Stimulated activated CD4-positive, alpha-beta T cell treated with anti-CD3 and anti-CD28 coated beads, Interleukin-12 subunit alpha, Interleukin-12 subunit beta, amount 100 ng/mL, for 24 hours (primary cell): ENCODE measurements at places on chromosomes 11 and 22.

DNA sequence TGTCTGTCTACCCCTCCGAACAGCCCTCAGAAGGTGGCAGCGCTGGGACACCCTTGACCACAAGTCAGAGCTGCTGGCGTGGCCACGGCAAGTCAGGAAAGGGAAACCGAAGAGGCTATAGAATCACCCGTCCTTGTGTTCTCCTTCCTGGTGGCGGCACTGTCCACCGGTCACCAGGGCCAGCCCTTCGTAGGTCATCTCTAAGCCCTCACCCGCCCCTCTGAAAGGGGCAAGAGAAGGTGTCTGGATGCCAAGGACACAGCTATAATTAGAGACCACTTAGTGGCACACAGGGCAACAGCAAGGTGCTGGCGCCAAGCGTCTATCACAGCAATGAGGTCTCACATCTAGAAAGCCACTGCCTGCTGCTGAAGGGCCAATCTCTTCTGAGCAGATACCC is 320.9 kb downstream of the SHANK2 start:
- no peak for DNase-seq

DNA sequence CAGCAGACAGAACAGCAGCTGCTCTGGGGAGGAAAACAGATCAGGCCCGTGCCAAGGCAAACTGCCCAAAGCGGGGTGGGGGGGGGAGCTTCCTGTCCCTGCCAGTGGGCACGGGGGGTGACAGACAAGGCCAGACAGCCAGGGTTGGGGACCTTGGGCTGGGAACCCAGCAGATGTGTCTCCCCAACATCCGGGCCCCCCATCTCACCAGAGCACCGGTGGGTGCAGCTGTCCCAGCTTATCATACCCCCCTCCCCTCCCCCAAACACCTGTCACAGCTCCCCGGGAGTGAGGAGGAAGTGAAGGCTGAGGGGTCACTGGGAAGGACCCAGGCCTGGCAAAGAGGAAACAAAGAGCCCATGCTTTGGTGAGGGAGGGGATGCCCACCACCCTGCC is 1.3 kb downstream of the PPP1R14B start:
- no peak for DNase-seq

DNA sequence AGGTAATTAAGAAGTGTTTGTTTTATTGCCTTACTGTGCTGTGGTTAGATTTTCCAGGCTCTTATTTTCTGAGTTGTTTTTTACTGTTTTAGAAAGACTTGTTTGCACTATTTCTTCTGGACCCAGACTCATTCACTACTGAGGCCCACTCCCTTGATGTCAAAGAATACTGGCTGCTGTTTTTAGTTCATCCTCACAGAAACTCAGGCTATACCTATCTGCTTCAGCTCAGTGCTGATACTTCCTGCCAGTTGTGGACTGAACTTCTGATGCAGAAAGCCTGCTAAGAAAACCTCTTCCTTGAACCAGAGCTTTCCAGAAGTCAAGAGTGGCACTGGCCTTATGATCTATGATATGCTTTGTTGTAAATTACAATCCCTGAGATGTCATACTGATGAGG is 15.9 kb upstream of the PIK3IP1 start:
- DNase-seq, result no peak

- DNase-seq, result no peak
Measured at GRCh38 chr11:108338750-108339149, 115.9 kb downstream of the ATM start.

DNA sequence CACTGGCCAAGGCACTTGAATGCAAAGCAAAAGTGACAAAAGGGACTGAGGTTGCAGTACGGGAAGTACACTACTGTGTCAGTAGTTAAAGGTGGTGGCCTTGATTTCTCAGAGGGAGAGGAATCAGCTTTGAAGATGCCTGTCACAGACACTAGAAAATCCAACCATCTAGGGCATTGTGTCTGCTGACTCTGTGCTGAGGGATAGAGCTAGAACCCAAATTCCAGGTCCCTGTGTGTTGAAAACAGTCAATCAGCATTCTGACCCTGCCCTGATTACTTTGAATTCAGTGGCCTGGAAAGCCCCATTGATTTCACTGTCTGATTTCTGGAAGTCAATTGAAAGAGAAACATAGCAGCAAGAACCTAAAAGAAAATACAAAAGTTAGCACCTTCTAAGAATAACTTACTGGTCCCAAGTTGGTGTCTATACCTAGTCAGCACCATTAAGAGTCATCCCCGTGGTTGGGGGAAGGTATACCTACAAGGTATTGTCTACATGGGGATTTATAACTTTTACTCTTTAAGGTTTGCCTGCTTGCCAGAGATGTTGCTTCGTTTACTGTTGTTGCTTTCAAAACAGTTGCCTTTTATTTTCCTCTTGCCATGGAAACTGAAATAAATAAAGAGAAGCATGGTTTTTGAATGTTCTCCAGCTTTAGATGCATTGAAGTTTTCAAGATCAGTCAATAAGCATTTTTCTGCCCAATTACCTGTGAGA is 97.3 kb downstream of the PDHX start:
- no peak for DNase-seq

GRCh38 chr11:120811731-120812130 is 212.2 kb upstream of the TBCEL start:
- no peak for DNase-seq

DNA sequence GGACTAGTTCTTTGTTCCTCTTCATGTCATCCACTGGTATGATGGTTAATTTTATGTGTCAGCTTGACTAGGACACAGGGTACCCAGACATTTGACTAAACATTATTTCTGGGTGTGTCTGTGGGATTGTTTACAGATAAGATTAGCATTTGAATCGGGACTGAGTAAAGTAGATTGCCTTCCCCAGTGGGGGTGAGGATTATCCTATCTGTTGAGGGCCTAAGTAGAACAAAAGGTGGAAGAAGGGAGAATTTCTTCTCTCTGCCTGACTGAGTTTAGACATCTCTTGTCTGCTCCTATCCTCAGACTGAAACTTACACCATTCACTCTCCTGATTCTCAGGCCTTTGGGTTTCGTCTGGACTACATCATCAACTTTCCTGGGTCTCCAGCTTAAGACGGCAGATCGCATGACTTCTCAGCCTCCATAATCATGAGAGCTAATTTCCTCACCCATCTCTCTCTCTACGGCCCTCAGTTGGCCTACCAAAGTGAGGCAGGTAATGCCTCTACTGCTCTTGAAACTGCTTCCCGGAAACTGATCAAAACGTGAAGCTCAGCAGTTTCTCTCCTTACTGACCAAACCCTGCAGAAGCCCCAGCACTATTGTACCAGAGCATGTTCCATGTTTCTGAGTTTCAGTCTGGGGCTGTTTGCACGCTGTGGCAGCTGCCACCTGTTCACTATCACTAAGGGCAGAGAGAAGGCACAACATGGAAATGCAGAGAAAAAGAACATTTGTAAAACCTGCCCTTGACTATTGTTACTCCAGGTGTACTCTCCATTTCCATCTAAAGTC is 95.4 kb downstream of the NXPE2 start:
- no peak for DNase-seq

DNA sequence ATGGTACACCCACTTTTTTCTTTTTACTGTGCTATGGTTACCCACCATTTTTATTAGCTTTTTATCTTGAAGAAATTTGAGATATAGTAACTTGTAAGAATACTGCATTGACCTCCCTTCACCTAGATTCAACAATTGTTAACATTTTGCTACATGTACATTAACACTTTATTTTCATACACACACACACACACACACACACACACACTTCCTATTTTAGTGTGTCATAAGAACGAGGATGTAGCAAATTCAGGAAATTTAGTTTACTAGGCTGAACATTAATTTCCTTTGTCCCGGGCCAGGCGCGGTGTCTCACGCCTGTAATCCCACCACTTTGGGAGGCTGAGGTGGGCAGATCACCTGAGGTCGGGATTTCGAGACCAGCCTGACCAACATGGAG is 1.1 kb upstream of the ATP6V1E1 start:
- DNase-seq, result no peak

GRCh38 chr11:114168691-114169090 is 109.2 kb downstream of the ZBTB16 start:
- DNase-seq, result no peak

- no peak for DNase-seq
Measured at GRCh38 chr11:100240025-100240539, 447.0 kb upstream of the ARHGAP42 start.

DNA sequence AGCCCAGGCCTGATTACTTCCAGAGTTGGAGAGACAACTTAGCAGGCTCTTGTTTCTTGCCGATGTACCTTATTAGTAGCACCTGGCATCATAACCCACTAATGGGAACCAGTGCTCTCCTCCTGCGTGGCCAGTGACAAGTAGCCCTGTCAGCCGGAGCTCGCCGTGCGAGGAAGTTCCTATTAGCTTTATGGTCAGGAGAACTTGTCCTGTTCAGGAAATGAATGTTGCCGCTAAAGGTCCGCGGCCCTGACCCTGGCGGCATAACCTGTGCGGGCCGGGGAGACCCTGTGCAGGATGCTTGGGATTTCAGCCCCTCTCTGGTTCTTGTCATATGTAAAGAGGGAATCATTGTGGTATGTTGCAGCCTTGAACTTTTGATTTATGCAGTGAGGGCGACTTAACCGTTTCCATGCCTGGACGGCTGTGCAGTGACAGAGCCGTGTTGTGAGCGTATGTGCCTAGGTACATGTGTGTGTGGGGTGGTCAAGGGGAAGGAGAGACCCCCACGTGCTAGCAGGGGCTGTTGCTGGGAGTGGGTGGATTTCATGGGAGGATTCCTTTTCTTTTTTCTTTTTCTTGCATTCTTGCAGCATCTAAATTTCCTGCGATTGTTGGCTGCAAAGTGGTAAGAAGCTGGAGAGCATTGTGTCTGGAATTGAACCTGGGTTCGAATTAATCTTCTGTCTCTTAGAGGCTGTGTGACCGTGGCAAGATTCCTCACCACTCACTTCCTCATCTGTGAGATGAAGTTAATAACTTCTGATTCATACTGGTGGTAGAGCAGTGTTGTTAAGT is 15.2 kb downstream of the ZBTB16 start:
- no peak for DNase-seq

GRCh38 chr11:22786475-22786874 is 43.1 kb downstream of the SVIP start:
- no peak for DNase-seq

DNA sequence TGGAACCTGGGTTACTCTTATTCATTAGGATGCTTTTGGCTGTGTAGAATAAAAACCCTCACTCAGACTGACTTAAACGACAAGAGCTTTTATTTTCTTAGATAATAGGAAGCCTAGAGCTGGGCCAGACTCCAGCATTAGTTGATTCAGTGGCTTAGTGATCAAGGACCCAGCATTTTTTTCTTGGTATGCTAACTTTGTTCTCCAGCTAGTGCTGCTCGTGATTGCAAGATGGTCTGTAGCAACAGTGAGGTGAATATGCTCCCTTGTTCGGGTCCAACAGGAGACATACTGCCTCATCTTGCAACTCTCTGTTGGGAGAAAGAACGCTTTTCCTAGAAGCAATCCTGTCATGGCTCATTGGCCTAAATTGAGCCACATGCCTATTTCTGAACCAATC is 33.4 kb downstream of the INSC start:
- DNase-seq, result no peak

- DNase-seq, result no peak
Measured at GRCh38 chr11:105609341-105609781, 512 bp upstream of the GRIA4 start.

- no peak for DNase-seq
Measured at GRCh38 chr11:125952973-125953372, 7.1 kb downstream of the VSIG10L2 start.

GRCh38 chr11:72240461-72241290 is 3.3 kb downstream of the PHOX2A start:
- no peak for DNase-seq
